ENCODE measurements at places on chromosomes 7 and 10.
A peak's percentile ranks its signal among the peaks of the same experiment; 100 is the strongest.

DNA sequence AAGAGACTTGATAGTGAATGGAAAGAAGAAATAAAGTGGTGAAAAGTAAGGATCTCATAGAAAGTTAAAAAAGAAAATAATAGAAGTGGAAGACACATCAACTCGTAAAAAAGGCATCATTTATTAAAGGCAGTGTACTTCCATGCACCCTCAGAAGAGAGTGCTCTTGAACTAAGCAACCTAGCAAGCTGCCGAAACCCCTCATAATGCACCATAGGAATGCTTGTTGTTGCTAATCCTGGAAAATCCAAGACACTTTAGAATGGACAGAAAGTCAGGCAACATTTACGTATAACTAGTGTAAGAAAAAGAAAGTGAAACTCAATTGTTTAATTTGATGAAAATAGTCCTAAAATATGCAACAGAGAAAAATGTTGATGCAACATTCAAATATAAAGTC lies 12.8 kb downstream of the TFPI2 start:
- DNase-seq: no peak

- no peak for DNase-seq
Measured at GRCh38 chr7:127904670-127904985, 126.6 kb downstream of the LRRC4 start.

GRCh38 chr10:48450233-48450740 lies 143.8 kb downstream of the MAPK8 start:
- no peak for DNase-seq

DNA sequence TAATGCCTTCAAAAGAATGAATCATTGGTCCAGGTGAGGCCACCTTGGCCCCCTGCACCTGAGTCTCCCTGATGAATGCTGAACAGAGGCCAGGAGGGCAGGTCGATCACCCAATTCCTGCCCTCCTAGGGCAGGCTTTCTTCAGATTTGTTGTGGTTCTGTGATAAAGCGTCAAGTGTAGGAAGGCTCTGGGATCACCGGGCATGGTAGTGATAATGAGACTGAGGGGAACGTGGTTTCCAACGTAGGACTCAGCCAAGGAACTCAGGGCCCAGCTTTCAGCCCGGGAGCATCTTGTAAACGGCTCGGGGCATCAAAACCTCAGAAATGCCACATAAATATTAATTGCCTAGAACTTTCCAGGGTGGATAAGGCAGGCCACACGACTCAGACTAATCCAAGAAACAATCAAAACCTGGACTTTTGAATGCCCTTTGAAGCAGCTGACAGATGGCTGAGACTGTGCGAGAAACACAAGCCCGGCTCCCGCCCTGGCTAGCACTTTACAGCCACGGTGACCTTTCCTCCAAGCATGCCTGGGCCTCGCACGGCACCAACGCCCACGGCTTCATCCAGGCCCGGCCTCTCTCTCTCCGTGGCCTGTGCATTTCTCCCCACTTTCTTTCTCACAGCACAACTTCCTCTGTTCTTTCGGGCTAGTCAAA lies 239.3 kb upstream of the GRB10 start:
- DNase-seq: no peak

- no peak for DNase-seq
Measured at GRCh38 chr10:131702531-131703356, 198.1 kb upstream of the PPP2R2D start.

GRCh38 chr10:86950349-86950748 lies 7.1 kb downstream of the MMRN2 start:
- DNase-seq: no peak

DNA sequence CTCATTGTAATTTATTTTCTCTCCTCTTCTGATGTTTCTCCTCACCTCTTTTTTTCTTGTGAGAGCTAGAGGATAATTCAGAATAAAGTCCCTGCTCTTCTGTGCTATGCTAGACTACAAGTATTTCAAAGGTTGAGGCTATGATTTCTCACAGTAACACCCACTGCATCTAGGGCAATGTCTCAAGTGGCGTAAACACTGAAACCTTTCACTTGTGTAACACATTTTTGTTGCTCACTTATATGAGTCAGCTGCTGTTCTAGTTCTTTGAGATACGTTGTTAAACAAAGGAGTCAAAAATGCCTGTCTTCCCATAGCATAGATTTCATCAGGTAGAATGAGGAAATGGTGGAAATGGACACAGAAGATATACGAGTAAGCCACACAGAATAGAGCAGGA lies 305.1 kb upstream of the PITRM1 start:
- DNase-seq: no peak

GRCh38 chr7:110973196-110973990 lies 117.5 kb upstream of the LRRN3 start:
- no peak for DNase-seq

DNA sequence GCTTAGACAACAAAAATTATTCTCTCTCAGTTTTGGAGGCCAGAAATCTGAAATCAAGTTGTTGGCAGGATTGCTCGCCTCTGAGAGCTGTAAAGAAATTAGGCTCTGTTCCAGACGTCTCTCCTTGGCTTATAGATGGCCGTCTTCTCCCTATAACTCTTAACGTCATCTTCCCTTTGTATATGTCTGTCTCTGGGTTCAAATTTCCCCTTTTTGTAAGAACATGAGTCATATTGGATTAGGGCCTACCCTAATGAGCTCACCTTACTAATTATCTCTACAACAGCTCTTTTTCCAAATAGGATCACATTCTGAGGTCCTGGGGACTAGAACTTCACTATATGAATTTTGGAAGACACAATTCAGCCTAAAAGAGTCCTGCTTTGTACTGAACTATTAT lies 22.4 kb downstream of the GALNTL5 start:
- no peak for DNase-seq

DNA sequence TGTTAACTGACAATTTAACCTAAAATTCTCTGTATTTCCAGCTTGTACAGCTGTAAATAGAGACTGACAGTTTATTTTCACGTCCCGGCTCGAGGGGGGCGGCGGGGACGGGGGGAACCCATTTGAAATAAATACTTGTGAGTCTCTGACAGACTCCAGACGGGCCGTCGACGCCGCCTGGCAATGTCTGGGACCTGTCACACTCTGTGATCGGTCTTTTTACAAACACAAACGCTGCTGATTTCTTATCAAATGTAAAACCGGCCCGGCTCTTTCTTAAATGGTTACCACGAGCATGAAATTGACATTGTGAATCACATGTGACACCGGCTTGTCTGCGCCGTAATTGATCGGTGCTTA lies 57.0 kb downstream of the UNCX start:
- no peak for DNase-seq

- no peak for DNase-seq
Measured at GRCh38 chr7:47636433-47637175, 54.7 kb upstream of the TNS3 start.

- DNase-seq: no peak
Measured at GRCh38 chr10:47238331-47239095, 61.5 kb upstream of the GDF10 start.

- DNase-seq: no peak
Measured at GRCh38 chr7:32217341-32218153, 147.3 kb upstream of the PDE1C start.

DNA sequence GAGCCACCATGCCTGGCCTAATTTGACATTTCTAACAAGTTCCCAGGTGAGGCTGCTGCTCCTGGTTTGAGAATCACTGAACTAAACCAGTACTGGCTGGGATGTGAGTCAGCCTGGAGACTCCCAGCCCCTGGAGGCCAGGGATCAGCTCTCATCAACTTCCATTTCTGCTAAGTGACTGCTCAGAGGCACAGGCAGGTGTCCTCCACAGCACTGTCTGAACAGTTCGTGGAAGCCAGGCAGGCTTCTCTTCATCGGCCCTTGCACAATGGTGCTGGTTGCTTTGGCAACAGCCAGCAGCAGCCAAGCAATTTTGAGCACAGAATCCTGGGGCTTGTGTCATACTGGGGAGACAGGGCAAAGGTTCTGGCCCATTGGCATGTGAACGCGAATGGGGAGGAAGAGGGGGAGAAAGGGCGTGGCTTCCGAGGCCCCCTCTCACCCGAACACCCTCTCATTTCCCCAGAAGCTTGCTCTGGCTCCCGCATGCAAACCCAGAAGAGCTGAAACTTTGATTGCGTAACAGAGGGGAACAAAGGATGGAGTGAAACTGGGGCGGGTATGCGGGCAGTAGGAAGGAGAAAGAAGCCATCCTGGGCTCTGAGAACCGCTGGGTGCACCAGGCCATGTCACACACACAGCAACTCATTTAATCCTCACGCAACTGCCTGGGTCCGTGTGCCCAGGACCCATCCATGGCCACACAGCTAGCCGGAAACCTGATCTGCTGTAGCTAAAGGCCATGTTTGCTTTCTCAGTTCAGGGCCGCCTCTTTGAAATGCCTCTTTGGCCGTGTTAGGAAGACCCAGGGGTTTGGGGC lies 9.0 kb upstream of the POR start:
- DNase-seq: no peak

DNA sequence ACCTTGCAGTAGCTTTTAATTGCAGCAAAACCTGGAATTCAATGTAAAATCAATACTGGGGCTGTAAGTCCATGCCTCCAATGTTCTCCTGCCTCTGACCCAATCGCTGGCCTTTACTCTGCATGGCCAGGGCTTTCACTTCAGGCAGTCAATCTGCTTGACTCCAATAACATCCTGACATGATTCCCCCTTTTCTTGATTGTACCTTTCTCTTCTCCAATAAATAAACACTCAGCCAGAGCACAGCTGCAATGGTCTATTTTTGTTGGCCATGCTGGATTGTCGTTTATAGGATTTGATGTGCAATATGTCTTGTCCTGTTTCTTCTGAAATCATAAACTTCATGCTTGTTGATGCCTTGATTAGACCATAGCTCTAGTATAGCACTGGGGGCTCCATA lies 97.8 kb upstream of the COL1A2 start:
- no peak for DNase-seq

- peak; percentile 33 for DNase-seq
Measured at GRCh38 chr7:87628780-87629569, 777 bp downstream of the RUNDC3B start.

GRCh38 chr10:75427951-75428350 lies 3.5 kb upstream of the LRMDA start:
- no peak for DNase-seq

DNA sequence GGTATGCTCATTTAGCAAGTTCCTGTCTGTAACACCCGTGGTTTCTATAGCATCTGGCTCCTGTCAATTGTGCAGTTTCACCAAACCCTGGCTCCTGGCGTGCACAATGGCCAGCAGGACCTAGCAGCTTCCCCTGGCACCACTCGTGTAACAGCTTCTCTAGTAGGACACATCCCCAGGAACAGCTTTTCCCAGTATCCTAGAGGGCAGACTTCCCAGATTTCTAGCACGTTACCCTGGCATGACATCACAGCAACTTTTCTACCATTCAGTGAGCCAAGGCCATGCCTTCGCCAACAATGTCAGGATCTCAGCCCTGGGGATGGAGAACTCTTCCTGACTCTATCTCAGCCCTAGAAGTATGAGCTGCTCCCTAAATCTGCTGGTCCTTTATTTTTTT lies 6.5 kb downstream of the YME1L1 start:
- DNase-seq: no peak

GRCh38 chr7:11648101-11648500 lies 183.9 kb downstream of the THSD7A start:
- no peak for DNase-seq

GRCh38 chr7:151833213-151833651 lies 43.7 kb downstream of the PRKAG2 start:
- no peak for DNase-seq

DNA sequence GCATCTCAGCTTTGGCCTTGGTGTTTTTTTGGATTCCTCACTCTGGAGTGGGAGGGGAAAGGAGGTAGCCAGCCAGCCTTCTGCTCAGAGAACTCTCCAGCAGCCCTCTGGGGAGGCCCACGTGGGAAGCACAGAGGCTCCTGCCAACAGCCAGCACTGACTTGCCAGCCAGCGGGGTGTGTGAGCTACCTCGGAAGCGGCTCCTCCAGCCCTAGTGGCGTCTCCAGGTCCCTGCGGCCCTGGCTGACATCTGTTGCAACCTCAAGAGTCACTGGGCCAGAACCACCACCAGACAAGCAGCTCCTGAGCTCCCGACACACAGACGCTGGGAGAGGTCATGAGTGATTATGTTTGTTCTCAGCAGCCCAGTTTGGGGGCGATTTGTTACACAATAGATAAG lies 180.2 kb upstream of the FZD8 start:
- DNase-seq: no peak

- DNase-seq: no peak
Measured at GRCh38 chr10:9561821-9562505, 1455.7 kb upstream of the CELF2 start.

DNA sequence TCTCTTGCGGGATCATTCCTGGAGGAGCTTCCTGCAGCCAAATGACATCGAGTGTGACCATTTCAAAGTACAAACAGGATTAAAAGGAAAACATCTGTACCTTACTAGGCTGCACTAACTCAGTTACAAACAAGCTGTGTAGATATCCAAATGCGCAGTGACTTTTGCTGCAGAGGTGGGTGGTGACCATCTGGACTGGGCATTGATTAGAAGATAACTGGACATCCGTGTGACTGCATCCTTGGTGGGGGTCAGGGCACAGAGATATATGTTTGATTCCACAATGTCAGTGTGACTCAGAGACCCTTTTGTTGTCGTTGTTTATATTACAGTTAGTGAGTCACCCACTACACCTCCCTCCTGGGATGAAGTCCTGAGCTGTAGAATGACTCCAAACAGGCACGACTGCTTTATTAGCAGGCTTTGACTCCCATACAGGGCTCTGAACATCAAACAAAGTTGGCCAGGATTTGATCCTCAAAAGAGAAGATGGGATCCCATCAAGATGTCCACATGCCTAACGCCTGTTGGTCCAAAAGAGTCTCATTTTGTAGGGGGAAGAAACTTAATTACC lies 56.7 kb upstream of the SDK1 start:
- no peak for DNase-seq

- no peak for DNase-seq
Measured at GRCh38 chr7:90777041-90777440, 180.9 kb downstream of the CDK14 start.

DNA sequence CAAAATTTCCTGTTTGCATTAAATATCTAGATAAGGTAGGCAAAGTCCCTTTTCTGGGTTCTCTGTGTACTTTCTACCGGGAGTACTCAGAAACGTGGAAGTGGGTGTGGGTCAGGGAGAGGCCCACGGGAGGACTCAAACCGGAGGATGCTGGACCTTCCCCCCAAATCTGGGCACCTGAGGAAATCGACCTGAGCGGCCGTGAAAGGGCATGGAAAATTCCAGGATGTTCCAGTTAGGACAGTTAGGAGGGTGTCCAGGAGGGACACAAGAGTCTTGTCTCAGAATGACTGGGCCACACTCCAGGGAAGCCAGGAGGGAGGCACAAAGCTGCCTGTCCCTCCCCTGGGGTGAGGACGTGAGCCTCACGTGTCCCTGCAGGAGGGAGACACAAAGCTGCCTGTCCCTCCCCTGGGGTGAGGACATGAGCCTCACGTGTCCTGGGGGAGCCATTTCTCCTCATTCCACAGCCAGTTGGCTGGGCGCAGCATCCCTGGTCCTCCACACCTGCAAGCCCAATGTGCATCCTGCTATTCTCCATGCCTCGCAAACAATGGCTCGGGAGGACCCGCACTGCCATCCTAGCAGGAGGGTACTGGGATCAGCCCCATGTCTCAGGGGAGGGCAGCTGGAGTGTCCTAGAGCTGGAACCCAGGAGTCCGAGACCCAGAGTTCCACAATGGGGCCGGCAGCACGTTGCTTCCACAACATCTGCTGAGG lies 190.5 kb upstream of the PPP2R2D start:
- no peak for DNase-seq

All from naive thymus-derived CD8-positive, alpha-beta T cell (primary cell).